Activated T-helper 1 cell treated with anti-CD3 and anti-CD28 coated beads, Interleukin-2, amount 50 U/mL, for 16 hours (primary cell): ENCODE measurements at places on chromosomes 5 and 9.

DNA sequence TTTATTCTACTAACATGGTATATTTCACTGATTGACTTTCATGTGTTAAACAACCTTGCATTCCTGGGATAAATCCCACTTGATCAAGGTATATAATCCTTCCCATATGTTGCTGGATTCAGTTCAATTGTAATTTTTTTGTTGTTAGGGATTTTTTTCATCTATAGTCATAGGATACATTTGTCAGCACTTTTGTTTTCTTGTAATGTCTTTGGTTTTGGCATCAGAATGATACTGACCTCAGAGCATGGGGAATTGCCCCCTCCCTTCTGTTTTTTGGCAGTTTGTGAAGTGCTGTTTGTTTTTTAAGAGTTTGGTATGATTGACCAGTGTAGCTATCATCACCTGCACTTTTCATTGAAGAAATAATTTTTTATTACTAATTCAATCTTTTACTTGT, 176.8 kb upstream of the RASEF start:
- no peak for DNase-seq

DNA sequence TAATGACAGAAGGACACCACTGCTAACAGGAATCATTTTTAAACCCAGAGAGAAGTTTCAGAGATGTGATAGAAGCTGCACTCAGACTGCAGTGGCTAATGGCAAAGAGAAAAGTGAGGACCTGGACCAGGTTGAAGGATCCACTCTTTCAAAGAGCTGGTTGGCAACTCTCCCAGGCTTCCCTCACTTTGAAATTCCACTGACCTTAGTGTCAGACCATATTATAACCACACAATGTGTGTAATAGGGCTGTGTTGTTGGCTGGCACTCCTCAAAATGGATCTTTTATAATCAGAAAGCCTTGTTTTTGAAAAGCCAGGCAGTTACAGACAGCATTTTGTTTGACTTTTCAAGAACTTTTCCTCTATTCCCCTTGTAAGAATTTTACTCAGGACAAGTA, 280.7 kb downstream of the PRELID2 start:
- DNase-seq: no peak

DNA sequence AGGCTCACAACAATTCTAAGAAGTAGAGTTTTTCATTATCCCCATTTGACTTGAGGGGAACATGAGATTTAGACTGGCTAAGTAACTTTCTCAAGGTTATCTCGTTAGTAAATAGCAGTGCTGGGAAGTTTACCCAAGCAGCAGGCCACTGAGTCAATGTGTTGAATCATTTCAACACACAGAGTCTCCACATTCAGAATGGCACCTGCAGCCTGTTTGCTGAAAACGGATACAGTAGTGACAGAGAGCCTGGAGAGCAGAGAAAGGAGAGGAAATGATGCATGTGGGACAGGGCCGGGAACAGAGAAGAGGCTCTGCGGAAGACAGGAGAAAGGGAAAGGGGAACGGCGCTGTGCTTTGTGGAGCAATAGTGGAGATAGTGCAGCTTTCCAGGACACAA, 33.5 kb upstream of the ZSWIM6 start:
- DNase-seq: no peak

DNA sequence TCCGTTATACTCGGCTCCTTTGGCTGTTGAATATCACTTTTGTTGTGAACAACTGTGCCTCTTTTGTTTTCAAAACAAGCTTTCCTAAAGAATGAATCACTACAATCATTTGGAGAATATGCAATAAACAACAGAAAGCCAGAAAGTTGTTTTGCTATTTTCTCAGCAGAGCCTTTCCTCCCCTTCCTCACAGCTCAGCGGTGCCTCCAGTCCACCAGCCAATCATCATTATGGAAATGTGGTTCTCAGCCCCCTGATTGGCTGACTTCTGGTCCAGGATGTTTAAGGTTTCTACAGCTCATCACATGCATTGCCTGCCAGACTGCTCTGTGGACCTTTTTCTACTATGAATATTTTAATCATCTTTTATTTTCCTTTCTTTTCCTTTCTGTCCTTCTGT, 9.1 kb upstream of the ZNF608 start:
- DNase-seq: no peak

GRCh38 chr5:149930043-149930748, 14.4 kb downstream of the PDE6A start:
- DNase-seq: no peak

DNA sequence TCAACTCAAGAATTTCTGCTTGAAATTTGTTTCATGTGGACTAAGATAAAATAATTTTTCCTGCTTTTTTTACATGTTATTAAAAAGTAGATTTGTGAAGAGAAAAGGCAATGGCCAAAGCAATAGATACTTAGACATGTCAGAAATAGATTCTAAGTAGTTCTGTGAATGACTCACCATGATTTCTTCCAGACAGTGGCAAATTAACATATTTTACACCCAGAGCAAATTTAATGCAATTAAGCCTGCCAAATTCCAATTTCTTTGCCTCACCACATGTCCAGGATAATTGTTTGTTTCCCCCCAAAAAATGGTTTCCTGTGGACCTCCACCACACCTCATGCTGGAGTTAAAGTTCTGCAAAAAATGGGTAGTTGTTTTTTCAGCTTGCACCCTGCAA, 651.4 kb downstream of the CETN3 start:
- no peak for DNase-seq
